ENCODE measurements at places on chromosomes 4 and X. TPM values are rescaled to one million over a fixed set of nuclear protein-coding genes. Genes with fewer than 3 reads are reported as not detected.

GRCh38 chr4:70801265-70801809 is 38.4 kb downstream of the GRSF1 start:
- DNase-seq, result no peak

The CSAG3 gene
- total RNA-seq, result not detected

GRCh38 chr4:76546327-76546726 is 111.3 kb downstream of the SHROOM3 start:
- no peak for DNase-seq

GRCh38 chr4:133377286-133377685 is 228.2 kb downstream of the PCDH10 start:
- no peak for DNase-seq

The OTC gene
- total RNA-seq, result 1.0 TPM

DNA sequence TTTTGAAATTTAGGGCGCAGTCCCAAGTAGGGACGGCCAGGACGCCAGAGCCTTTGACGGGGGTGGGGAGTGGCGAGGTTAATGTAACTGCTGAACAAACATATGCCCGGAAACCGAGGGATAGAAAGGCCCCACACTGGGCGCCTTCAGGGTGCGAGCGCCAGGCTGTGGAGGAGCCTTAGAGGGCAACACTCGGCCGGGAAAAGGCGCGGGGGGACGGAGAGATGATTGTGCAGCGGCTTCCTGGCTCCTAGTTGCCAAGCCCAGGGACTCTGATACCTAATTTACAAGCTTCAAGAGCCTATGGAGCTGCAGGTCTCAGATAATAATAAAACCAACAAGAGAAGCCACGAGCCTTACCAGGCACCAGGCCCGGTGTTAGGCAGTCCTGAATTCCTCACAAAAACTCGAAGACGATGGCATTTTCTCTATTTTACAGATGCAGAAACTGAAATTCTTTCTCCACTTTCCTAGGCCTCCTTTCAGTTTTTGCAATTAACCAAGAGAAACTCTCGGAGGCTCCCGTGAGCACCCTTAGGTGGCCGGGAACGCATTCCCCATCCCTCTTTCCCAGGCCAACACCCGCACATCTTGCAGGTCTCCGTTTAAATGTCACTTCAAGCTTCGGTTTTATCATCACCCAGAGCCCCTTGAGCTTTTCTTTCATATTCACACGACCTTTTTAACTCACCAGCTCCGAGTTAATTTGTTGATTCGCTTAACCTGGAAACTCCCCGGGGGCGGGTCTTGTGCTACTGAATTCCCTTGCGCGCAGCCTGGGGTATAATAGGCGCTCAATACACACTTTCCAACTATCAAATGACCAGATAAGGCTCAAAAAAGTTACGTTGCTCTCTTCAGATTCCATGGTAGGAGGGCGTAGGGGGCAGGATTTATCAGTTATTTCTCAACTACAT is 6.4 kb upstream of the GSX2 start:
- no peak for DNase-seq

GRCh38 chrX:88284844-88285243 is 462.2 kb upstream of the CPXCR1 start:
- DNase-seq, result no peak

GRCh38 chrX:33385546-33385945 is 174.2 kb upstream of the DMD start:
- no peak for DNase-seq

The ZNF157 gene
- not detected for total RNA-seq

The DOCK11 gene
- total RNA-seq, result 71.6 TPM

DNA sequence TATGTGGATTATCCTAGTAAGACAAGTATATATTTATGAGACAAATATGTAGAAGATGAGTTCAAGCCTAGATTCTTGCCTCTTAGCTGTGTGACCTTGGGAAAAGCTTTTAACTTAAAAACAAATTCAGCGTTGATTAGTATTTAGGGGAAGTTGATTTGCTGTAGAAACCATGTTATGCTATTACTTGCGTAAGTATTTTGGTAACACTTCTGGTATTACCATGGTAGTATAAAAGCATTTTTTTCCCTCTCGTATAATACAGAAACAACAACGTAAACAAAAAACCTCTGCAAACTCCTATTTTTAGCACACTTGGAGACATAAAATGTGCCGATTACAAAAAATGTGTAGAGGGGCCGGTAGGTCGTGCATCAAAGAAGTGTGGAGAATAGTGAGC is 33.2 kb downstream of the STAG2 start:
- no peak for DNase-seq

- no peak for DNase-seq
Measured at GRCh38 chr4:7311205-7311604, 118.9 kb downstream of the SORCS2 start.

The UVSSA gene
- total RNA-seq, result 10.2 TPM

DNA sequence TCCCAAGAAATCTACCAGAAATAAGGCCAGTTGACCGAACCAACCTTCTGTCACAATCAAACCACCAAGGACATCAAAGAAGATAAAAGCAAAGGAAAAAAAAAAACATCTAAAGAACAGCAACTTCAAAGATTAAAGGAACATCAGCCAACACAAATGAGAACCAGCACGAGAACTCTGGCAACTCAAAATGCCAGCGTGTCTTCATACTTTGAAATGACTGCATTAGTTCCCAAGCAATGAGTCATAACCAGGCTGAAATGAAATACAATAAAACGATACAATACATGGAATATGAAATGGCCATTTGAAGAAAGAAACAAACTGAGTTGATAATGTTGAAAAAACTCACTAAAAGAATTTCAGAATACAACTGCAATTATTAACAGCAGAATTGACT is 611.6 kb upstream of the GRIA3 start:
- no peak for DNase-seq

The RADX gene
- 3.6 TPM for total RNA-seq

DNA sequence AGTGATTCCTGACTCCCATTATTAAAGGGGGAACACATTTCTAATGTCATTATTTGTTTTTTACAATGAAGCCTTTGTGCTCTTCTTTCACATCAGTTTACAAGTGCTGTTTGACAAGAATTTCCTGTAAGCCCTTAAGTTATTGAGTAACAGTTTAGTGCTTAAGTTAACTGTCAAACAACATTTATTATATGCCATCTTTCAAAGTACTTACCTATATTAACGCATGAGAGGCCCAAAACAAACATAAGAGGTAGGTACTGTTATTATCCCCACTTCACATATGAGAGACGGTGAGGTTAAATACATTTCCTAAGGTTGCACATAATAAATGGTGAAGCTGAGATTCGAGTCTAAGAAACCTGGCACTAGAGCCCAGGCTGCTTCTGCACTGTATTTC is 56.0 kb upstream of the MAGED1 start:
- DNase-seq, result no peak

The TIGD2 gene
- total RNA-seq, result 4.0 TPM

- no peak for DNase-seq
Measured at GRCh38 chrX:126770179-126770578, 49.4 kb upstream of the PRR32 start.

The SLC9B1 gene
- total RNA-seq, result 0.72 TPM
